ENCODE measurements at places on chromosomes 3 and 15.
A peak's percentile ranks its signal among the peaks of the same experiment; 100 is the strongest.

DNA sequence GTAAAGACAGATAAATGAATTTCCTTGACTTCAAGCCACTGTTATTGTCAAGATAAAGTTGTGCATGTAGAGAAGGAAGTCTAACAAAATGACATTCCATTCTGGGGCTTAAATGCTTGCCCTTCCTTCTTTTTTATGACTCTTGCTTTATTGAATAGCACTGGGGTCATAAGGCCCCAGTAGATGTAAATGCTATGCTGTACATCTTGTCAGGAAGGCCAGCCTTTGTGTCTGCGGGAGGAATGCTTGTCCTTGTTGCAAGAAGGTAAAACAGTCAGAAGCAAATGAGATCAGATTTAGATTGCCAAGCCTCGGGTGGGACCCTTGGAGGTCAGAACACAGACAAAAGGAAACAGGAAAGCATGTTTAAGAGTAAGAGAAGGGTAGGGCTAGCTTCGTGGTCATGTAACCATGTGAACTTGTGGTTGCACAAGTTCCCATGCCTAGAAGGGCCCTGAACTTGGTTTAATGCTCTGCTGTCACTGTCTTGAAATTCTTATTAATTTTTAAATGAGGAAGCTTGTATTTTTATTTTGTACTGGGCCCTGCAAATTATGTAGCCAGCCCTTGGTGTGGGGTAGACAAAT, 81.5 kb downstream of the PPM1L start:
- DNase-seq = no peak

DNA sequence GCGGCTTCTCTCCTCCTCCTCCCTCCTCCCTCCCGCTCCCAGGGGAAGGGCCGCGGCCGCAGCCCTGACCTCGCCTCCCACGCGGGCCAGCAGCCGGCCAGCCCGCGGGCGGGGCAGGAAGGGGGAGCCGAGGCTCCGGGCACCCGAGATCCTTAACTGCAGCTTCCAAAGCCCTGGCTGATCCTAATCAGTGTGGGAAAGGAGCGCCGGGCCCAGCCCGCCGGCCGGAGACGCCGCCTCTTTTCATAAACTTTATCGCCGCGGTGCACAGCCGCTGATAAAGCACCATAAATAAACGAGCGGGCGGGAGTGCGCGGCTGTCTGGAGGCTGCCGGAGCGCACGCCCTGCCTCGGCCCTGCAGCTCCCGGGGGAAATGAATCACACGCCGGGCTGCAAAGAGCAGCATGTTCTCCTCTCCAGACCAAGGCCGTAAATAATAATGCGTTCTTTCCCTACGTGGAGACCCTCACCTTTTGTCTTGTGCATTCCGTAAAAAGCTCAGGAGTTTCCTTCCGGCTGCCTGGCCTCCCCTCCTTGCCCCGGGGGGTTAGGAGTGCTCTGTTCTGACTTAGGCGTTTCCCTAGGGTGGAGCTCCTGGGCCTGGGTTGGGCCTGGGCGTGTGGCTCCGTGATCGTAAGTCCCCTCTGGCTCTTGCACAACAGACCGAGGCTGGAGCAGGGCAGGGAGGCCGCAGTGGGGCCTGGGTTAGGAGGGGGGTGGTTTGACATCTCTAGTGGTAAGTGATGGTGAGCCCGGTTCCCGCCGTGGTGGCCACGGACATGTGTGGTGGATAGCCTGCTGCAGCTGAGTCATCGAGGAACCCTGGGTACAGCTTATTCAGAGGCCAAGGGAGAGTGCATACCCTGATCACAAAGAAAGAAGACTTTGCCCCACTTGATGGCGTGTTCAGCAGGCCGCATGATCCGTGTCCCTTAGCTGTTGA, 132.6 kb upstream of the HES1 start:
- peak; percentile 7 for DNase-seq

GRCh38 chr3:32240159-32240545, 1.7 kb downstream of the CMTM8 start:
- peak; percentile 34 for DNase-seq

DNA sequence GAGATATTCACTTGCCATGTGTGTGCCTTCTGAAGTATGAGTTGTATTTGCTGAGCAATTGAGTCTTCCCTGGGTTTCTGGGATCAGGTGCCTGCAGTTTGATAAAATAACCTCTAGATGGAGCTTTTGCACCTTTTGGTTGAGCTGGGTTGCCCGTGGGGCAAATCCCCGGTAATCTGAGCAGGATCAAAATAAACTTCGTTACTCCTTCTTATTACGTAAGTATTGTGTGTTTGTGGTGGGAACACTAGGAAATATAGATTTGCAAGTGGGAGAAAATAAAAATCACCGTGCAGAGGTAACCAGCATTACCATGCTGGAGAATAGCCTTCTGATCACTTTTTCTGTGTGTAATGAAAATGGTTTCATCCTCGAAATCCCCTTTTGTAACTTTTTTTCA, 277.4 kb upstream of the NR2E3 start:
- no peak for DNase-seq

- DNase-seq = no peak
Observed at GRCh38 chr3:125110876-125111480, 55.2 kb upstream of the HEG1 start.

All from T-cell (primary cell).